NK-92 treated with Interleukin-12 subunit alpha and Interleukin-12 subunit beta, amount 100 ng/mL, for 24 hours (cell line): ENCODE measurements at places on chromosomes 1 and 21.

DNA sequence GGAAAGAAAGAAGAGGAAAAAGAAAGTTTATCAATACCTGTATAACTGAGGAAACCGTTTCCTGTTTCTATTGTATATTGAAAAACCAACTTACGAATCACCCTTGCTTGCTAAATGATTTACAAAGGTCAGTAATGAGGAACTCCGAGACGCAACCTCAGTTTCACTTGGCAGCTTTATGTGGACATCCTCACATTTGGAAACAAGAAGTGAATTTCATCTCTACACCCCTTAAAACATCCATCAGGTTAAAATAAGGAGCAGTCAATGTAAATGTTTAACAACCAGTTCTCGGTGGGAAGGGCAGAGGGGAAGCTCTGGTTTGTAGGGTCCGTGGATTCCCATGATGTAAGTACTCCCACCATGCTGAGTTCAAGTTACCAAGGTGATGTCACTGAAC lies 481.7 kb upstream of the RUNX1 start:
- no peak for DNase-seq

GRCh38 chr1:157819215-157819614 lies 705 bp downstream of the FCRL1 start:
- DNase-seq = no peak

DNA sequence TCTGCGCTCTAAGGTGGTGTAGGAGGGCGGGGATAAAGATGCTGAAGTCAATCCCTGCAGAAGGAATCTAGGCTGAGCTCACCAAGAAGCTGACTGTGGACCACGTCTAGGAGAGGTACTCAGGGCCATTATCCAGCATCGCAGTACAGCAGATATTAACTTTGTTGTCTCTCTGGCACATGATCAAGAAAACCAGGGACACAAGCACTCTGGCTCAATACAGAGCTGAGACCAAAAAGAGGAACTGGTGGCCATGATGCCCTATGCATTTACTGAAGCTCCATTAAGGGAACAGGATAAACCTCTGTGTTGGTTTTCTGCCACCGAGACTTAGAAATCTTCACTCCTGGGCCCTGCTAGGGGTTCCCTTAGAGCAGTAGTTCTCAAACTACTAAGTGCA lies 38.0 kb upstream of the ANGPTL7 start:
- no peak for DNase-seq

GRCh38 chr1:163528710-163529348 lies 207.1 kb downstream of the NUF2 start:
- DNase-seq = no peak

DNA sequence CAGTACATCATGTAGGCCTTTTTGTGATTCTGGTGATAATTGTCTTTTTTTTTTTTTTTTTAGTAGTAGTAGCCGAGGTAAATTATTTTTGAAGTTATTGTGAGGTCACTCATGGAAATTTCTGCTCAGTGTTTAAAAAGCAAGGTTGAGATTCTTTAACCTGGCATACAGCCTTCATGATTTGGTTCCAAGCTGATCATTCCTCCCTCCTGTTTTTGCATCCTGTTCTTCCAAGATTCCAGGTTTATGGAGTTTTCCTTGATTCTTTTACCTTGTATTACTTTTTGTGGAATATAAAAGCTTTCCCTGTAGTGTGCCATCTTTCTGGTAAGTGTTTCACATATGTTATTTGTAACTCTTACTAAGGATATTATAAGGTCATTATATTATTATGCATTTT lies 9.1 kb downstream of the ZFYVE9 start:
- no peak for DNase-seq

DNA sequence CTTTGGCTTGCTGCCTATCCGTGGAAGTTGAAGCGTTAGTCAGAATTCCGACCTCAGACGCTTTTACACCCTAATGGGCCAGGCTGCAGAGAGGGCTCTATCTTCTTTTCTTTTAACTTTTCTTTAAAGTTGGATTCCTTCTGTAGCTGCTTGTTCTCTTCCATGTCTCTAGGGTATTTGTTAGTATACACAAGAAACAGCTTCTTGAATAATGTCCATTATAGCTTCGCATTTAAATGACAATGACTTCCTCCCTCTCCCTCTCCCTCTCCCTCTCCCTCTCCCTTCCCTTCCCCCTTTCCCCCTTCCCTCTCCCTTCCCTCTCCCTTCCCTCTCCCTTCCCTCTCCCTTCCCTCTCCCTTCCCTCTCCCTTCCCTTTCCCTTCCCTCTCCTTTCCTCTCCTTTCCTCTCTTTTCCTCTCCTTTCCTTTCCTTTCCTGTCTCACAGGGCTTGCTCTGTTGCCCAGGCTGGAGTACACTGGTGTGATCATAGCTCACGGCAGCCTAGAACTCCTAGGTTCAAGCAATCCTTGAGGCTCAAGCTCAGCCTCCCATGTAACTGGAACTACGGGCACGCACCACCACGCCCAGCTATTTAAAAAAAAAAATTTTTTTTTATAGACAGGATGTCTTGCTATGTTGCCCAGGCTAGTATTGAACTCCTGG lies 33.0 kb downstream of the RIPPLY3 start:
- DNase-seq = no peak

- DNase-seq = no peak
These were observed 124.4 kb downstream of the SPATA46 start for GRCh38 chr1:162252214-162252613.

DNA sequence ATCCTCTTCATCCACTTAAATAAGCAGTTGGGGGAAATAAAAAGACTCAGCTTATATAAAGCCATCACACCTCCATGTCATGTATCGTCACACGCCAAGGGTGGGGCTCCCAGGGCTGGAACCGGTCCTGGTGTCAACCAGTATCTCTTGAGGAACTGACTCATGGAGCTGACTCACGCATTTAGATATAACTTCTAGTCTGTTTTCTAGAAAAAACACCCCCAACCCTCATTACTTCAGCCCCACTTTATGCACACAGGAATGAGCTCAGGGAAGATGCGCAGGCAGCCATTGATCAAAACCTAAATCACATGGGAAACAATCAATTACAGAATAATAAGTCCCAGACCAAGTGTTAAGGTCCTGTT lies 6.9 kb upstream of the IL22RA1 start:
- DNase-seq = peak; percentile 47

- DNase-seq = no peak
These were observed 11.0 kb upstream of the PAQR6 start for GRCh38 chr1:156258859-156259258.

DNA sequence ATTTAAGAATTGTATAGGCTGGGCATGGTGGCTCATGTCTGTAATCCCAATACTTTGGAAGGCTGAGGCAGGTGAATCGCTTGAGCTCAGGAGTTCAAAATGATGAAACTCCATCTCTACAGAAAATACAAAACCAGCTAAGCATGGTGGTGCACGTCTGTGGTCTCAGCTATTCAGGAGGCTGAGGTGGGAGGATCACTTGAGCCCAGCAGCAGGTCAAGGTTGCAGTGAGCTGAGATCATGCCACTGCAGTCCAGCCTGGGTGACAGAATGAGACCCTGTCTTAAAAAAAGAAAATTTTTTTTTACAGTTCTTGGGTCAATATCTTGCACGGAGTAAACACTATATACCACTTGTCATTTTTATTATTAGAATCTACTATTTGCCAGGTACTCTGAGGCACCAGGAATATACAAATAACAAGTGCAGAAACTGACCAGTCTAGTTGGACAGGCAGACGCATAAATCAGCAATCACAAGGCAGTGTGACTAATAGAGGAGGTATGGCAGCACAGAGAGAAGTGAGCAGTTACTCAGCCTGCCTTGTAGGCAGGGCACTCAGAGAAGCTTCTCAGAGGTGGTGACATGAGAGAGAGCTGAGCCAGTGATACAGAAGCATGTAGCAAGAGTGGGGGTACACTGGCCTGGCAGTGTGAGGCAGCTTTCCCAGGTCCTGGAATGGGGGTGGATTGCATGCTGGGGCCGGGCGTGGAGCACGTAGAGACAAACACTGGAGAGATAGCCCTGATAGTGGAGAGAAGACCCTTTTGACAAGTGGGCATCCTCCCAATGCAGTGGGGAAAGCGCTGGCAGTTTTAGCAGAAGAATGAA lies 8.0 kb downstream of the PHLDA3 start:
- no peak for DNase-seq

- DNase-seq = no peak
These were observed 108.9 kb downstream of the NOS1AP start for GRCh38 chr1:162178432-162178831.
